Fibroblast of villous mesenchyme (primary cell): ENCODE measurements at places on chromosomes 5 and 9. TPM values are rescaled to one million over a fixed set of nuclear protein-coding genes. Genes with fewer than 3 reads are reported as not detected.
A peak's percentile ranks its signal among the peaks of the same experiment; 100 is the strongest.

- DNase-seq: peak; percentile 27
Observed at GRCh38 chr5:123283031-123283430, 140.2 kb downstream of the CEP120 start.

- DNase-seq: no peak
Observed at GRCh38 chr9:89404074-89404473, 85.8 kb downstream of the SECISBP2 start.

DNA sequence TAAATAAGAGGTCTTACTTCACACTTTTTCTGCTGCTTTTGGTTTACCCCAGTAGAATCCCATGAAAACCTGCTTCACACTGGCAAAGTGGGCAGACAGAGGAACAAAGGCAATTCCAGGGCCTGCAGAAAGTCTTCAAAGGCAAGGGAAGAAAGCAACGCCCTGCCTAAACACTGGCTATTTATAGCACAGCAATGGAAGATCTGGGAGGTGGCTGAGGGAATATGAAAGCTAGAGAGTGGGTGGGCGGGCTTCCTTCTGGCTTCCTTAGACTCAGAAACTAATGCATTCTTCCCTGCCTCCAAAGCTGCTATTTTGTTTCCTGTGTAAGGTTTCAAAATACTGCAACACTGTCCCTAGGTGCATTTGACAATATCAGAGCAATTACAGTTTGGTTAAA, 46.8 kb downstream of the ELAVL2 start:
- no peak for DNase-seq

GRCh38 chr9:85605905-85606304, 135.8 kb downstream of the AGTPBP1 start:
- DNase-seq: no peak

Gene PFN3
- total RNA-seq: not detected in 2 replicates

Gene CKMT2
- 0.43 and 0.97 TPM in 2 replicates for total RNA-seq

Gene ISL1
- total RNA-seq: not detected in 2 replicates
